H1 (cell line): ENCODE measurements at places on chromosomes 2 and 18.

GRCh38 chr2:8138923-8139667 is 542.8 kb upstream of the ID2 start:
- DNase-seq = no peak

DNA sequence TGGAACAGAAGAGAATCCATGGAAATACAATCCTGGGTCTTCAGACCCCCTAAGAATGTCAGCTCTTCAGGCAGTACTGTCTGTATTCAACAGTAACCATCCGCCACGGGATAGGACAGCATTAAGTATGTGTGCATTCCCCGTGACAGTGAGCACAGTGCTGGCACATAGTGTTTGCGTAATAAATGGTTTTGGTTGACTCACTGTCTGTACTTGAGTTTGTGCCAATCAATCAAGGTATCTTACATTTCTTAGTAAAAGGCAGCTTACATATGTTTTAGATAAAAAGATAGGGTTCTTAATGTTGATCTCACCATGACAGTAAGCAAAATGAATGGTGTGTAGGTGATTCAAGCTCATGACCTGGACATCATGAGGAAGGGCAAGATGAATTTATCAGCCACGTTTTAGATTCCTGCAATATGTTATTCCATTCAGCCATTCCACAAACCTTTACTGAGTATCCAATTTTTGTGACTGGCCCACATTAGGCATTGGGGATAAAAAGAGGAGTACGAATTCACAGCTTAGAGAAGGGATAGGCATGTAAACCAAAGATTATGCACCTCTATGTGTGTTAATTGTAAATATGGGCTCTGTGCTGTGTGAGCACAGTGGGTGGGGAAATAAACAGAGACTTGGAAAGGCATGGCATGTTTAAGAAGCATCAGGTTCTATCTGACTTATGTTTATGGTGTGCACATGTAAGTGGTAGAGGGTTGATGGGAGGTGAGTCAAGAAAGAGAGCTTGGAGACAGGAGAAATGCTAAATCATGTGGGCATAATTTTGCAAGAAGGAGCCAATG is 258.8 kb downstream of the SLC8A1 start:
- no peak for DNase-seq

- DNase-seq = no peak
Measured at GRCh38 chr18:2805970-2806943, 40.5 kb upstream of the EMILIN2 start.

GRCh38 chr2:146239392-146240135 is 1605.3 kb upstream of the ACVR2A start:
- no peak for DNase-seq

DNA sequence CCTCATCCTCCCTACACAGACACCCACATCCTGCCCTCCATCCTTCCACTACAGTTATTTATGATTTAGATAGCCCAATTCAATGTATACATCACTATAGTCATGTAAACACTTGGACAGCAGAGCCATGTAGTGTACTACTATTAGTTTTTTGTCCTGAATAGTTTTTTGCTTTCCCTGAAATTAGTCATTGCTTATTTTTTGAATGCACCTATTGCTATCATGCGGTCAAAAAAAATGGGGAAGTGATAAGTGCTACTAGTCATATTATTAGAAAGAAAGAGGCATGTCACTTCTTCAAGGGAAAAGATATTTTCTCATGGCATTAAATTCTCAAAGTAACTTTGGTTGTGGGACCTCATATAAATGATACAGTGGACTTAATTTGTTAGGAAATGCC is 6.8 kb upstream of the GREB1 start:
- DNase-seq = no peak

- no peak for DNase-seq
Measured at GRCh38 chr2:19579461-19579860, 221.0 kb upstream of the OSR1 start.

- DNase-seq = no peak
Measured at GRCh38 chr2:134120406-134120732, 133.5 kb upstream of the MGAT5 start.

DNA sequence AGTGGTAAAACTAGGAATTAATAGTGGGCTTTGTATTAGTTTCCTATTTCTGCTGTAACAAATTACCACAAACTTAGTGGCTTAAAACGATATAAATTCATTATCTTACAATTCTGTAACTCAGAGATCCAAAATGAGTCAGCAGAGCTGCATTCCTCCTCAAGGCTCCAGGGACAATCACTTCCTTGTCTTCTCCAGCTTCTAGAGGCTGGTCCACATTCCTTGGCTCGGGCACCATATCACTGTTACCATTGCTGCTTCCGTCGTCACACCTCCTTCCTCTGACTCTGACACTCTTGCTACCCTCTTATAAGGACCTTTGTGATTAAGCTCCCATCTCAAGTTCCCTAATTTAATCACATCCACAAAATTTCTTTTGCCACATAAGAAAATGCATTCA is 567.8 kb upstream of the KLHL29 start:
- DNase-seq = no peak

DNA sequence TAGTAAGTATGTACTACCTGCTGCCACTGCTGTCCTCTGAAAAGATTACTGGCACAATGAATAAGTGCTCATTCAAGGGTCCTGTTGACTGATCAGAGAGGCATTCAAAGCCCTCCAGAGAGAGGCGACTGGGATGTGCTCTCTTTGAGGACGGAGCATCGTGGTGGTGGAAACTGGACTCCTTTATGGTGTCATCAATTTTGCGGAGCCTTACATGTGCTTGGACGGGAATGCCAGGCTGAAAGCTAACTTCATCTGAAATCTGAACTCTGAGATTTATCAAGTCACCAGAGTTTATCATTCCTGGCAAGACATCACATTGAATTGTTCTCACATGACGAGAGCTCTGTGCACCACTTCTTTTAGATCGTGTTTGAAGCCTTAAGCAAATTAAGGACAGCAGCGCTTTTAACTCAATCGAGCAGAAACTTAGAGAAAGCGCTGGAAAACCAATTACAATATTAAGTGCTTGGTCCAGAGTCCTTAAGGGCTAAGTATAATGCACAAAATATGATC is 138.3 kb downstream of the NCK2 start:
- no peak for DNase-seq

GRCh38 chr18:78733762-78734613 is 245.6 kb upstream of the SALL3 start:
- DNase-seq = no peak

DNA sequence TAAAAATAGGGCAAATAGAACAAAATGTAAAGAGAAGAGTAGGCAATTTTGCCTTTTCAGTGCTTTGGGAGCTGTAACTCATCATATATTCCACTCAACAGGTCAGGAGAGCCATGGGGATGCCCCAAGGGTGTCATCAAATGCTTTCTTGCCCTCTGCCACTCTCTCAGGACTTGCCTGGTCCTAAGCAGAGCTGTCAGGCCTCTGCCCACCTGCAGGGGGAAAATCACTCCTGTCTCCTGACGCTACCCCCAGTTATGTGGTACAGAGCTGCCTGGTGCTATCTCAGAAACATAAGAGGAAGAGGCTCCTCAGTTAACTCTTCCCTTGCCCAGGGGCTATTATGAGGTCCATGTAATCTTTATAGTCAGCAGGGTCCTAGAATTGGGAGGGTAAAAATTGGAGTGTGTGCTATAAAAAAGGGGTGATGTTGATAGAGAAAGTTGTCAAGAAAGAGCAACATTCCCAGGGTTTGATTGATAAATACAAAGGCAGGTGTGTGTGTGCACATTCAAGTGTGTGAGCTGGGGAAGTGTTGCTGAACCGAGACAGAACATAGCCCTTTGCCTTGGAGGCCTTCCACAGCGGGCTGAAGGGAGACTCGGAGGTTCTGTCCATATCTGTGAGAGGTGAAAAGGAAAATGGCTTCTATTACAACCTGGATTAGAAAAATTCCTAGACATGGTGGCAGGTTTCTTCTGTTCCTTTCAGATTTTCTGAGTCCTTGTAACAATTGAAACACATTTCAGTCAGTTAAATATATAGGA is 25.4 kb downstream of the PTPRM start:
- DNase-seq = peak; percentile 55

- no peak for DNase-seq
Measured at GRCh38 chr18:57085371-57085770, 61.5 kb upstream of the BOD1L2 start.

DNA sequence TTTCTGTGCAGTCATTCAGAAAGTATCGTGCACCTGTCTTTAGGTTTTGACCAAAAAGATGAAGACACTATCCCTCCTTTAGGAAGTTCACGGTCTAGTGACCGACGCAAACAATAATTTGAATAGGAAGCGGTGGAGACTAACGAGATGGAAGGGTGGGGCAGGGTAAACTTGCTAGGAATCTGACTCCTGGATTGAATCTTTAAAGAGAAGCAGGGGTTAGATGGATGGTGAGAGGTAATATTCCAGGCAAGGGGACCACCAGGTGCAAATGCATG is 651 bp upstream of the TXNL1 start:
- DNase-seq = no peak

DNA sequence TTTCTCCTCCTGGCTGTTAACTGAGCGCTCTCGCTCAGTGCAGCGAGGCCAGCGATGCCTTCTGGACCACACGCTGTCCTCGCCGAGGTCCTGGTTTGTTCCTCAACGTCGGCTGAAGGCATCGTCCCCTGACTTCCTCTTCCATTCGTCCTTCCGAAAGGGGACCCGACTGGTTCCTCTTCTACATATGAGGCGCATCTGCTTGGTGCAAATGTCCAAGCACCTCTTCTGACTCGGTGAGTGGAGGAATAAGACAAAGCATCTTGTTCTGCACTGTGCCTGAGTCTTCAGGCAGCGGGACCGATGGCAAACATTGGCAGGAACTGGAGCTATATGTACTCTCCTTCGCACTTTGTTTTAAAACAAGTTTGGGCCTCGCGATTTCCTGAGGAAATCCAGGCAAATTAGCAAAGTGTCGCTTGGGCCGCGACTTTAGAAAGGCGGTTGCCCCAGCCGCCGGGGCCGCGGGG is 621 bp upstream of the KCNS3 start:
- peak; percentile 58 for DNase-seq
